RWPE2 (cell line): ENCODE measurements at places on chromosomes 2 and 18.
A peak's percentile ranks its signal among the peaks of the same experiment; 100 is the strongest.

DNA sequence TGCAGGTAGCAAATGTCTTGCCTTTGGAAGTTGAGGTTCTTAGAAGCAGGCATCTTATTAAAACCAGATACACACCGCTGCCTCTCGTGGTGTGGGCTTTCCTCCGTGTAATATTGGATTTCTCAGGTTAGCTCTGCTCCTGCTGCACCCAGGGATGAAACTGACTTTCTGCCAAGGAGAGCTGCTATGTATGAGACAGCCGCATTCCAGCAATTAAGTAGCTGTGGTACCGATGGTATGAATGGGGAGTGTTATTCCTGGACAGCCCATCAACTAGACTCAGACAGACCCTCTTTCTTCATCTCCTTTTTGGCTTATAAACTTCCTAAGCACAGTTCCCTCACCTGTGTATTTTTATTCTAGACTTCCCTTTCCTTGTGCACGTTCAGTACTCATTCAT, 6.8 kb upstream of the EHD3 start:
- no peak for DNase-seq

GRCh38 chr2:127811397-127812321, 688 bp upstream of the WDR33 start:
- DNase-seq, result no peak

DNA sequence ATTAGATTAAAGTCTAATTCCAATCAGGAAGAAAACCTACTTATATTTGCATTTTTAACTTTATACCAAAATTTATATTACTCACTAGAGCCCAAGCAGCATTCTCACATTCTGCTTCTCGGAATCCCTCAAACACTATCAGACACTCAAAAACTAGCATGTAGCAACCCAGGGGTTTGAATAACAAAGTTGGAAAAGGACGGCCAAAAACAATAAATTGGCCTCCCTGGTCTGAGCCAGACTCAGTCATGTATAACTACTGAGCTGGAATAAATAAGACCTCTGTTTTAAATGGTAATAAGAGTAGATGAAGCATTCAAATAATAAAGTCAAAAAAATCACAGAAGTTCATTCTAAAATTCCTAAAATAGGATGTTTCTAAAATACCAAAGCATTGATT, 290.9 kb downstream of the IRS1 start:
- no peak for DNase-seq

- no peak for DNase-seq
Observed at GRCh38 chr2:16461672-16462071, 204.0 kb downstream of the CYRIA start.

- no peak for DNase-seq
Observed at GRCh38 chr2:235098269-235098668, 146.5 kb downstream of the SH3BP4 start.

DNA sequence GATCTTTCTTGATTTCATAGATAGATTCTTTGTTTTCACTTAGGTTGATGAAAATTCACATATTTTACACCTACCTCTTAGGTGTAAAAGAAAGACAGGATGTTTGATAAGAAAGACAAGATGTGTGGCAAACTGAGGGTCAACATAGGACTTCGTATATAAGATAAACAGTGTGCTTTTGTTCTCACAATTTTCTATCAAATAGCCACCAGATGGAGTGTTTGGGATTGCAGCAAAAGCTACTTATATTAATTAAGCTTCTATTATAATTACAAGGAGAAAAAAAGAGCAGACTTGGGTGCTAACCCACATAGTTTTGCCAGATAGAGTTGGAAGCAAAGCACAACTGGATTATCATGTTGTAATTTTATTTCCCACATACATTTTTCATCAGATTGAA, 232.9 kb downstream of the CDH7 start:
- DNase-seq, result no peak

DNA sequence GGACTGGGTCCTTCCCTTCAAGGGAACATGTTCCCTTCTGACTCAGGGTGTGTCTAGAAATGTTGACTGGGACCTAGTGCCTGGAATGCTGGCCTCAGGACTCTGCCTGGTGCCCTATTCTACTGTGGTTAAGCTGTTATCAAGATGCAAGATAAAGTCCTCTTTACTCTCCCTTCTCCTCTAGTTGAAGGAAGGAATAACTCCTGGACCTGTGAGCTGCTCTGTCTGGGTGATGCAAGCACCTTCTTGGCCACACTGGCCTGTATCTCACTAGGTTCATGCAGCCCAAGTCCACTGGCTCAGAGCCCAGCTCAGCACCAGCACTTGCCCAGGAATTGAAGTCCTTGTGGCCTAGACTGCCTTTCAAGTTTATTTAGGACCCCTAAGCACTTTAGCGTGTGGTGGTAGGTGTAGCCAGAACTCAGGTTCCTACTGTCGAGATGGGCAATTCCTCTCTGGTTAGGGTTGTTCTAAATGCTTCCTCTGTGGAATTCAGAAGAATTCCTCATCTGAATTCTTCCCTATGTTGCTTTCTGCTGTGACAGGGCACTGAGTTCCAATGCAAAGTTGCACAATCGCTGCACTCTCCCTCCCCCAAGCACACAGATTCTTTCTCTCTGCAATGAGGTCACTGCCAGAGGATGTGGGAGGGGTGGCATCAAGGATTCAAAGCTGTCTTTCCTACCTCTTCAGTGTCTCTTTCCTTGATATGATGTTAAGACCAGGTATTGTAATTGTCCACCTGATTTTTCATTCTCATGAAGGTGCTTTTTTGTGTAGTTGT, 54.7 kb downstream of the VWC2L start:
- no peak for DNase-seq

GRCh38 chr2:88144914-88145497, 17.1 kb upstream of the FABP1 start:
- no peak for DNase-seq

GRCh38 chr2:7788736-7789135, 871.5 kb downstream of the RNF144A start:
- DNase-seq, result no peak

- no peak for DNase-seq
Observed at GRCh38 chr2:63840081-63840784, 1.5 kb upstream of the UGP2 start.

DNA sequence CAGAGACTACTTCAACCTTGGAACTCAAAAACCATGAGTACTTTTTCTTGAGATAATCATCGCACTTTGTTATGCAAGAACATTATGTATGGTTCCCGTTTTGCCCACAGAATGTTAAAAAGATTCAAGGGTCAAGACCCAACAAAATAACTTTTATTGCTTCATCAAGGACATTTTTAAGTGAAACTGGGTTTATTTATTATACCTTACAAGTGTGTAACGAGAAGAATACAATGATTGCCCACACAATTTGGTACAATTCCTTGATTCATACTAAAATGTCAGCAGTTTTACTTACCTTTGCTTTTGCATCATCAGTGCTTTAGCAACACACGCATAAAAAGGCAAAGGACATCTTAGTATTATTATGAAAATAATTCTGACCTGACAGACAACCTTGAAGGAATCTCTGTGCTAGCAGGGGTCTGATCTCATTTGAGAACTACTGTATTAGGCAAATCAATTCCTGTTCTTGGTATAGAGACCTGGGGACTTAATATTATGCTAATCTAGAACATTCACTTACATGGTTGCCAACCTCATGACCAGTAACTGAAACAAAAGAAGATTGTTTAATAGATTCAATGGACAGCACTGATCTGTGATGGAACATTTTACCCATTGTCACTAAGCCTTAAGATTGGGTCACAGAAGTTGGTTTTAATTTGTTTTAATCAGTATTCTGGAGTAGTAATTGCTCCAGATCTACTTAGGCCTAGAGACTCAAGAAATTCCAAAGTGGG, 16.2 kb downstream of the CCDC88A start:
- no peak for DNase-seq

- no peak for DNase-seq
Observed at GRCh38 chr2:176079285-176079830, 4.4 kb downstream of the EVX2 start.

DNA sequence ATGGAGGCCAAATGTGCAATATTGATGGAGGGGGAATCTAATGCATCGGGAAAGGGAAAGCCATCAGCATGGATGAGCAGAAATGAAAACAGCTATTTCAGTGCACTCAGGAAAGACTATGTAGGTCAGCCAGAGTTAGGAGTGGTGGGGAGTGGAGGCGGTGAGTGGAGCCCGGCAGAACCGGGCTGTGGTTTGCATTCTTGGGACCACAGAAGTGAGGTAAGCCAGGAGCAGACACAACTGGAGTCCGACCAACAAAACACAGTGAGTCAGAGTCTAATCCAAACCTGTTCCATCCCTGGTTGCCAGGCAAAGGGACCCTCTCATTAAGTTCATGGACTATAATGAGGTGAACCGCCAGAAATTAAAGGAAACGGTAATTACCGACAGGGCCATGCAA, 61.1 kb upstream of the RAB12 start:
- no peak for DNase-seq

DNA sequence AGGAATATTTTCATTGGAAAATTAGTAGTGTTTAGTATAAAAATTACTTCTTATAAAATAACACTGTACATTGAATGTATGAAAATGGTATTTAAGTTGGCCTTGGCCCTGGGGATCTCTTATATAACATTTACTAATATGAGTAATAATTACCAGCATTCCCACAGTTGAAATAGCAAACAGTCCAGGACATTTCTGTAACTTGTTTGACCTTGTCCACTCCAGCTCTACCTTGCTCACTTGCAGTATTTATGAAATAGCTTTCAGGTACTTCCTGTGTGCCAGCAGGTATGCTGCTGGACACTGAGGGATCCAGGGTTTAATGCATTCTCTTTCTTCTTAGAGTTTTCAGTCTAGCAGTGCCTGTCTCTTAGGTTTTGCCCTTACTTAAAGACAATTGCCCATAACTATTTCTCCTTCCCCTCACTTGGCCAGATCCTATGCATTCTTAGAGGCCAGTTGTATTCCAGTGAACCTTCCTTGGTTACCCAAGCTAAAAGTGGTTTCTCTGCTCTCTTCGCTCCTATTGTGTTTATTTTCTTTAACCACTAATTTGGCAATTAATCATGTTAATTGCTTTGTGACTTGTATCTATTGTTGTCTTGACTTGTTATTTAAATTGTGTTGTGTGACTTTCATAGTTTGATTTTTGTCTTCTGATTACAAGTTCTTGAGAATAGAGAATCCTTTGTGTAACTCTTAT, 25.9 kb downstream of the BABAM2 start:
- no peak for DNase-seq

- no peak for DNase-seq
Observed at GRCh38 chr18:10145546-10145945, 231.7 kb downstream of the VAPA start.

GRCh38 chr18:45081566-45082181, 401.0 kb downstream of the SETBP1 start:
- DNase-seq, result no peak

- no peak for DNase-seq
Observed at GRCh38 chr2:65549631-65550030, 117.2 kb upstream of the SPRED2 start.

- no peak for DNase-seq
Observed at GRCh38 chr2:105753380-105753779, 8.7 kb downstream of the NCK2 start.

DNA sequence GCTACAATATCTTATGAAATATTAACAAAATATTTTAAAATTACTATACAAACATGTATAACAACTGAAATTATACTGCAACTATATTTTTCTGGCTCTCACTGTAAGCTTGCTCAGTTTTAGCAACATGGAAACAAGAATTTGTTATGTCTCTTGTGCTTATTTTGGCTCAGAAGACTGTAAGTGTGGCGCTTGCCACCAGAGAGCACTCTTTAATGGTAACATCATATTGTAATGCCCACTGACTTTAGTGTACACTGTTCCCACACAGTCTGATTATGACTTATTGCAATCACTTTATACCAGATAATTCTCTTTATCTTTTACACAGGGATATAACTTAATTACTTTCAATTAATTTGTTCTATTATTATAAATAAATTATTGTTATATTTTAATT, 1500.6 kb upstream of the TMEFF2 start:
- no peak for DNase-seq

DNA sequence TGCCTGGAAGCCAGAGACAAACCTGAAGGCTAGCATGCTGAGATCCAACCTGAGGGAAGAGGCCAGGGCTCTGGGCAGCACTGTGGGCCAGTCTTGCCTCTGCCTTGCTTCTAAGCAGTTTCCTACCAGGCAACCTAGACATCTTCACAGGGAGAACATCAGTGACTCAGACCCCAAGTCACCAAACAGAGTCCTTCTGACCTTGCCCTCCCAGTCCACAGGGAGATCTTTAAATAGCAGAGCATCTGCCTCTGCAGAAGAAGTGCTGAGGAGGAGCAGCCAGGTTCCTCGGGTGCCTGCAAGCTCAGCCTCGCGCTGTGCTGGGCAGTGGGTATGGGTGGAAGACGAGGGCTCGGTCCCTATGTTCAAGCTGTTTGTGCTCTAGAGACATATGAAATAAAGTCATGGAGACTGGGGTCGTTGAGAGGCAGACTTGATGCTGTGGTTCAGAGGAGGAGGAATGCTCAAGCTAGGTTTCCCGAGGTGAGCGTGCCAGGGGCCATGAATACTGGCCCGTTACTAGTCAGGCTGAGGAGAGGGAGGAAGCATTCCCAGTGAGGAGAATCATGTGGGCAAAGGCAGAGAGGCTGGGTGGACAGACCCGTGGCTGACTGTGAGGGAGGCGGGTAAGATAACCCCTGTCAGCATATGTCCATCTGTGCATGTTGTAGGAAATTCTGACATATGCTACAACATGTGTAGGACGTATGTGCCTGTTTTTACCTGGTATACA, 66.5 kb downstream of the BOLA3 start:
- no peak for DNase-seq

GRCh38 chr2:200138391-200139124, 167.9 kb upstream of the SPATS2L start:
- DNase-seq, result no peak

GRCh38 chr18:79522451-79523205, 126.9 kb downstream of the NFATC1 start:
- peak; percentile 52 for DNase-seq

DNA sequence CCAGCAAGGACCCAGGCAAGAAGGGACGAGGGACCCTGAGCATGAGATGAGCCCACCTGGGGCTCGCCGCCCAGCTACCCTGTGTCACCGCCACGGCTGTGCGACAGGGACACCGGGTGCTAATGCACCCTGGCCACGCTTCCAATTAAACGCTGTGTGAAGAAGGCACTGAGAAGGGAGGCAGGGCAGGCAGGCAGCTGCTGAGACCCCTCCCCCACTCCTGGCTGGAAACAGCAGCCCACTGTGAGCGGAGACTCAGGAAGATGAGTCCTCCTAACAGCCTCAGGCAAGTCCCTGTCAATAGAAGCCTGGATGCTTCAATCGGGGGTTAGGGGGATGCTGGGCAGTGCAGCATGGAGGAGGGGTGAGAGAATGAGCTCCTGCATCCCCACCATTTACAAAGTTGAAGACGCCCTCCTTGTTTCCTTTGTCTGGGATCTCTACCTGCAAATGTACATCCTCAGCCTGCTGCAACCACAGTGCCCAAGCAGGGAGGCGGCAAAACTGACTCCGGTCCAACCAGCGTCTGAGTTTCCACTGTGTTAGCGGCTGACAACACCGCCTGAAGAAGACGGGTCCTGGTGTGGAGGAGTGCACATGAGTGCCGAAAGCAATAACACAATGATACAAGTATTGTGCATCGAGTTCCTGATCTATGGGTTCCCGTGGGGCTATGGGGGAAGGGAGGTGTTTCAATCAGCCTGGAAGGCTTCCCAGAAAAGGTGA, 12.8 kb downstream of the TMEM163 start:
- no peak for DNase-seq
